SHP77 (cell line): ENCODE measurements at places on chromosomes 12 and 14.
A peak's percentile ranks its signal among the peaks of the same experiment; 100 is the strongest.

GRCh38 chr12:24845615-24846014 lies 103.3 kb downstream of the BCAT1 start:
- DNase-seq, result no peak

GRCh38 chr12:80632835-80633234 lies 74.6 kb upstream of the MYF6 start:
- DNase-seq, result no peak

GRCh38 chr14:75941030-75941429 lies 40.8 kb downstream of the TGFB3 start:
- no peak for DNase-seq

- DNase-seq, result no peak
Observed at GRCh38 chr12:91651728-91652127, 469.1 kb upstream of the DCN start.

- no peak for DNase-seq
Observed at GRCh38 chr12:28216016-28216415, 25.8 kb downstream of the CCDC91 start.

- DNase-seq, result no peak
Observed at GRCh38 chr14:71339650-71340415, 432.6 kb downstream of the PCNX1 start.

DNA sequence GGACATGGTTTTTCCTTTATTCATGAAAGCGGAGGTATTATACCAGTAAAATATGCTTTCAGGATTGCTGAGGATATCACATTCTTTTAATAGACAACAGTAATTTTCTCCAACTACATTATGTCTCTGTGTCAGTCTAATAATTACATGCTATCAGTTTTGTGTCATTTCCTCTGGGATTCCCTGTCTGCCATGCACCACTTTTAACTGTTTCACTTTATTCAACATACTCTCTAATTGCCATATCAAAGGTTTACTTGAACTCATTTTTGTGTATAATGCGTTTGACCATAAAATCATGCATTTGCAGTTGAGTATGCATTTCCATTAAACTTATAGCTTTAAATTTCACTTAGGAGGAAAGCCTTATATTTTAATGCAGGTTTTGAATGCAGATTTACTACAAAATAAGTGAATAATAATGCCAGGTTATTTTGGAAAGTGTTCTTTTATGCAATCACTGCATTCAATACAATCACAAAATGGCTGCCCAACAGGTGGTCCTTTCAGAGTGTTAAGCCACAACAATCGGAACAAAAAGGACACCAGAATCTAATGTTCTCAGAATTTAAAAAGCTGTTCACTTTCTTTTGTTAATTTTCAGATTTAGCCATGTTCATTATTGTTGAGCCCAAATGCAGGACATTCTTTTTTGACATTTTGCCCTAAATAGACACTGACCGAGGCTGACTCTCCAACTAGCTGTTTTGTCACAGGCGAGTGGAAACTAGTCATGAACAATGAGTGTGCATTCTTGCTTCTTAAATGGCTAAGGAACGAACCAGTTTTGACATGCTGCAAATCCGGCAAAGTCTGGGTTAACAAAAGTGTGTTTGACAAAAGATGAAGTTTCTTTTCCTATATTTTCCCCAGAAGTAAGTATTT lies 40.9 kb downstream of the MBIP start:
- DNase-seq, result no peak

- no peak for DNase-seq
Observed at GRCh38 chr14:21804981-21805380, 131.4 kb upstream of the OR4E1 start.

DNA sequence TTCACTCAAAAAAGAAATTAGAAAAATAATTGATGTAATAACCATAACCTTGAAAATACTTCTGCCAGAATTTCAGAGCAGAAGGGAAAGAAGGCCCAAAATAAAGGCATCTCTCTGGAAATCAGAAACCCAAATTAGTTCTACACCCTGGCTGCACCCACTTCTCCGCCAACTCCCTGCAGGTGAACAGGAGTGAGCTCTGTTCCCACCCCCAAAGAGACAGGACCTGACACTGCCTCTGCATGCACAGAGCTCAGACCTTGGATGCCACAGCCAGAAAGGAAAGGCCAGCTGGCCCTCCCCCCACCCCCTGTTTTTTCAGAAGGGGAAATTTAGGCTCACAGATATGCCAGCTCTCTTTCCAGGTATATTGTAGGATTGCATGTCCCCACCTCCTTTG lies 228.2 kb downstream of the BCL11B start:
- no peak for DNase-seq

GRCh38 chr14:67396381-67396970 lies 15.5 kb downstream of the PLEK2 start:
- DNase-seq, result no peak

GRCh38 chr12:113290506-113290905 lies 44.4 kb downstream of the SLC8B1 start:
- no peak for DNase-seq

DNA sequence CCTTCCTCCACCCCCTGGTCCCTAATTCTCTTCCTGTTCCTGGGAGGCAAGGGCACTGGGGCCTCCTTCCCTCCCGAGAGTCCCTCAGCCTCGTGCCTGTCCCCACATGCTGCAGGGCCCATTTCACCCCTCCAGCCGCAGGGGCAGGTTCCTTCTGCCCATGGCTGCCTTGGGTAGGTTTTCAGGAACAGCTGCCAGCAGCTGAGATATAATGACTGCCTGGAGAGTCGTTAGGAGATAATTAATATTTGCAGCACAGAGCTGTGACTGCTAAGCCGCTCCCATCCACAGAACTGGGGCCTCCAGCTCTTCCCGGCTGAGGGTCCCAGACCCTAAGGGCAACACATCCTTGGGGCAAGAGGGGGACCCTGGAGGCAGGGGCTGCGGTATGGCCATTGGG lies 211.9 kb upstream of the LHX5 start:
- DNase-seq, result peak; percentile 23

DNA sequence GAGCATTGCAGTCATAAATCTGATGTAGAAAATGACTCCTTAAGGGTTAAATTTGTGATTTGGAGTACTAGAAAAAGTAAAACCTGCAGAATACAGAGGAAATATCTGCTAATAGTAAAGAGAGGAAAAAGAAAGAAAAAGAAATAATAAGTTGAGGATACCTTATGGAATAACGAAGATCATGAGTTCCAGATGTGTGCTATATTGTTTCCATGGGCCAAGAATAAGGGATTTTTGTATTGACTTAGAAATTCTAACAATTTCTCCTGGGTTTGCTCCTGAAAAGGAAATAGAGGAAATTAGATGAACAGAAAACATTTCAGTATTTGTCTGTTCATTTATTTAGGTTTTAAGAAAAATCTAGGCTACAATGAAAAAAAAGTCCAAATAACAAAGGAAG lies 115.3 kb downstream of the ALG10B start:
- DNase-seq, result no peak

GRCh38 chr12:96210376-96211055 lies 16.3 kb downstream of the ELK3 start:
- DNase-seq, result no peak

DNA sequence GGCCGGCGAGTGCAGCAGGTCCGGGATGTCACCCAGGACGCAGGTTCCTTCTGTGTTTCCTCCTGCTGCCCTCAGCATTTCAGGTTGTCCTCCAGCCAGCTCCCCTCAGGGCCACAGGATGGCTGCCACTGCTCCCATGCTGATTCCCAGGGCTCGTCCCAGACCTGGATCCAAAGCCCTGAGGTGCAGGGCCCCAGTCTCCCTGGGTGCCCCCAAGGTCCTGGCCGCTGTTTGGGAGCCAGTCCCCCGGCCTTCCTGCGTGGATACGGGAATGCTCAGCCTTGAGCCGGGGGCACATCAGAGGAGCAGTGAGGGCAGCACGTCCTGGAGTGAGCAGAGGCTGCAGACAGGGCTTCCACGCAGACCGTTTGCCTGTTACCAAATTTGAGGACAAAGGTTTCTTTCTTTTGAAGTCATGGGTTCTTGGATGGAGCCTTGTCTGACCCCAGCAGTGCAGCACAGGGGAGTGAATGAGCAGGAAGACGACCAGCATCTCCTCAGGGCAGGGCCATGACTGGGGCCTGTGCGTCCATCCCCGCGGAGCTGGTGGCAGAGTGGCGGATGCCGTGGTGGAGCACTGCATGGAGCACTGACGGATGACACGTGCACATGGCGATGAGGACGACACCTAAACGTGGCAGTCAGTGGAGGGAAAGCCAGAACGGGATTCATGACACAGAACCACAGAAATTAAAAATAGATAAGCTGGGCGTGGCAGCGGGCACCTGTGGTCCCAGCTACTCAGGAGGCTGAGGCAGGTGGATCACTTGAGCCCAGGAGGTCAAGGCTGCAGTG lies 12.5 kb upstream of the CACNA2D4 start:
- DNase-seq, result no peak

GRCh38 chr12:14766649-14767215 lies 36.5 kb downstream of the WBP11 start:
- no peak for DNase-seq

GRCh38 chr14:83260751-83261150 lies 1727.1 kb upstream of the SEL1L start:
- no peak for DNase-seq

- DNase-seq, result no peak
Observed at GRCh38 chr14:100441271-100441947, 118.3 kb downstream of the SLC25A47 start.

DNA sequence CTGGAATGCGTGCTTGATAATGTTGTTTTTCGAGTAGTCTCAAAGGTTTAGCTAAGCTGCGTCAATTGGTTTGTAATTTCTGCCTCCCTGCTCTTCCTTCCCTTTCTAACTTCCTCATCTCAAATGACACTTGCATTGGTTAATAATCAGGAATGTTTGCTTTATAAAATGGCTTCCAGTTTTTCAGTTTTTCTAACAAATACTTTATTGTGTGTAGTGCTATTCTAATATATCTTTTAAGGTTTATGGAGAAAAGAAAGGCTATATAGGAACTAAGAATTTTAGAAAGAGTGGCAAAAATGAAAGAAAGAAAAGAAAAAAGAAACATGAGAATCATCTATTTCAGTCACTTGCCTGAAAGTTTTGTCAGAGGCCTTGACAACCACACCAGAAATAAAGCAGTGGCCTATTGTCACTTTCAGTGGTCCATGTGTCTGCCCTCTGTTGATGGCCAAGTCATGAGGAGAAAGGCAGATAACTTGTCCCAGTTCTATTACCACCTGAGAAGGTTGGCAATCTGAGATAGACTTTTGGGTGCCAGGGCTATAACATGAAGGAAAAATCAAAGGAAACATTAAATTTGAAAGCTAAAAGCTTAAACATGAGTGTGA lies 221.9 kb upstream of the KITLG start:
- no peak for DNase-seq

DNA sequence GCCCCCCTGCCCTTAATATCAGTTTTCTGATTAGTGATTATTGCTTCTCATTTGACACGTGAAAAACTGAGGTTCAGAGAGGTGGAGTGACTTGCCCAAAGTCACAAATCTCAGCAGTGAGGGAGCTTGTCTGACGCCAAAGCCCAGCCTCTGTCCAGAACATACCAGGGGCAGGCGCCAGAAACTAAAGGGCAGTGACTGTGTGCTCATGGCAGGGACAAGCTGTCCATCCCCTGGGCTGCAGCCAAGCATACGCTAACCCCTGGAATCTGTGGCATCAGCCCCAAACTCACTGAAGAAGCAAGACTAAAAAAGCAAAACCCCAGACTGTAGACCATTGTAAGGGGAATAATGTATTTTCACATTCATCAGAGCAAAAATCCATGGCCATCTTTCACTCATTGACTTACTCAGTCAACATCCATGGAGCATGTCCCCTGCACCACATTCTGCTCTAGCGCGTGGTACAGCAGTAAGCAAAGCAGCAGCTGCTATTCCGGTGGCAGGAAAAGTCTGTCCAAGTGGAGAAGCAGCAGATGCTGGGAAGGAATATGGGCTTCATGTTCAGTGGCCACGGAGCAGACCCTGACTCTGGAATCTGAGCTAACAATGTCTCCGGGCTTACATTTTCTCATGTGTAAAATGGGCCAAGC lies 1.5 kb upstream of the SERPINA4 start:
- DNase-seq, result no peak

GRCh38 chr14:50423529-50423928 lies 26.8 kb upstream of the CDKL1 start:
- no peak for DNase-seq
